ENCODE measurements at places on chromosomes 13 and 19. TPM values are rescaled to one million over a fixed set of nuclear protein-coding genes. Genes with fewer than 3 reads are reported as not detected.

The DACT3 gene
- 22.2 TPM for total RNA-seq

The IGSF23 gene
- not detected for total RNA-seq

The ZNF382 gene
- total RNA-seq, result 13.6 TPM

The UBL3 gene
- total RNA-seq, result 39.6 TPM

Data from sciatic nerve (tissue), 2 donors.